ENCODE measurements at places on chromosomes 4 and X.

- no peaks in the 10 kb centered on the region for H3K4me1 ChIP-seq
- H3K27me3 ChIP-seq, result no peaks in the 10 kb centered on the region
- no peak for DNase-seq
- no peak overlapping the region for H3K27ac ChIP-seq
Observed at GRCh38 chrX:20571611-20572010, 304.9 kb upstream of the RPS6KA3 start.

DNA sequence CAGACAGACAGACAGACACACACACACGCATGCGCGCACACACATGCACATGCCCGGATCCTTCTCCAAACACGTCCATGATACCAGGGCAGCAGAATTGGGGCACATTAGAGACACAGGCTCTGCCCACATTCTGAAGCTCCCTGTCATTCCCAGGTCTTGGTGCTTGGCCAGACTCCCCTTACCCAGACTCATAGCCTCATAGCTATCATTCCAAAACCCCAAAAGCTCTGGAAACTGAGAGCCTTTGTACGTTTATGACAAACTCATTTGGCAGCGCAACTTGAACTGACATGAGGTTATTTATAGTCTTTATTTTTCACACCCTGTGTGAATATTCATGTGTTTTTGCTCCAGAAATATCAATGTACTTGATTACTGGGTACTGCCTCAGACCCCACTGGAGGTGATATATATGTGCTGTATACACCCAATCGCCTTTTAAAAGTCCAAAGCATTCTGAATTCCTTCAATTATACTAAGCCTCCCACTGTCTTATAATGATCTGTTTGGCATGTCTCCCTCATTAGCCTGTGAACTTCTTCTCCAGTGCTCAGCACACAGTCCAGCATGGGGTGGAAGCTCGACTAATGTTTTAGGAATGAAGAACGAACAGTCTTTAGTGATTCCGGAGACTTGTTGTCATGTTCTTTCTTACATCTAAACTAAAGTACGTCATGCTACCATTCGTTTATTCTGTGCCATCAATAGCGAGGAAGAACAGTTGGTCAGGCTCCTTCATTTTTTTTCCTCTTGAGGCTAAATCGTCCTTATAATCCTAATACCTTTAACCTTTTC is 45.0 kb downstream of the RTL9 start:
- no peak overlapping the region for H3K27ac ChIP-seq
- H3K27me3 ChIP-seq, result no peaks in the 10 kb centered on the region
- no peaks in the 10 kb centered on the region for H3K4me1 ChIP-seq
- H3K36me3 ChIP-seq, result no peaks in the 10 kb centered on the region
- H3K4me3 ChIP-seq, result no peak overlapping the region

GRCh38 chr4:182190306-182190705 is 52.9 kb upstream of the TENM3 start:
- H3K27ac ChIP-seq, result no peak overlapping the region
- H3K4me3 ChIP-seq, result no peak overlapping the region
- no peaks in the 10 kb centered on the region for H3K36me3 ChIP-seq

- no peaks in the 10 kb centered on the region for H3K4me1 ChIP-seq
- no peak overlapping the region for H3K27ac ChIP-seq
- H3K27me3 ChIP-seq, result no peaks in the 10 kb centered on the region
- peaks cover 7% of the 10 kb centered on the region for H3K36me3 ChIP-seq
- H3K4me3 ChIP-seq, result no peak overlapping the region
- DNase-seq, result no peak
Observed at GRCh38 chr4:16197876-16198665, 28.2 kb downstream of the TAPT1 start.

- H3K4me1 ChIP-seq, result no peaks in the 10 kb centered on the region
- DNase-seq, result no peak
- no peaks in the 10 kb centered on the region for H3K36me3 ChIP-seq
- no peaks in the 10 kb centered on the region for H3K27me3 ChIP-seq
Observed at GRCh38 chrX:153681175-153681574, 6.6 kb upstream of the SLC6A8 start.

DNA sequence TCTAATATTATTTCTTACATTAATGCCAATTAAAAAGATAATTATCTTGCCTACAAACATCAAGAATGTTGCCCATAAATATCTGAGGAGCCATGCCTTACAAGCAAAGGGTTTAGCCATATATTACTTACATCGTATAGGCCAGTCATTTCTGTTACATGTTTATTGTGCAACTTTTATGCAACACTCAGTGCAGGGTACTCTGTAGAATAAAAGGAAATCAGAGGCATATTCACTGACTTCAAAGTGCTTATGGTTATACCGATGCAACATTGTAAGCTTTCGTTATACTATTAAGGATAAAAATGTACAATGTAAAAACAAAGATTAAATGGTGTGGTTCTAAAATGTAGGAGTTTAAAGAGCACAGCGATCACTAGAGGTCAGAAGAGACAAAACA is 315.9 kb downstream of the PCDH10 start:
- H3K4me1 ChIP-seq, result no peaks in the 10 kb centered on the region
- H3K4me3 ChIP-seq, result no peak overlapping the region
- no peak overlapping the region for H3K27ac ChIP-seq
- no peak for DNase-seq
- no peaks in the 10 kb centered on the region for H3K27me3 ChIP-seq

DNA sequence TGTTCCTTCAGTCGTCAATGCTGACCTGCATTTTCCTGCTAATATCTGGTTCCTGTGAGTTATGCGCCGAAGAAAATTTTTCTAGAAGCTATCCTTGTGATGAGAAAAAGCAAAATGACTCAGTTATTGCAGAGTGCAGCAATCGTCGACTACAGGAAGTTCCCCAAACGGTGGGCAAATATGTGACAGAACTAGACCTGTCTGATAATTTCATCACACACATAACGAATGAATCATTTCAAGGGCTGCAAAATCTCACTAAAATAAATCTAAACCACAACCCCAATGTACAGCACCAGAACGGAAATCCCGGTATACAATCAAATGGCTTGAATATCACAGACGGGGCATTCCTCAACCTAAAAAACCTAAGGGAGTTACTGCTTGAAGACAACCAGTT is 12.6 kb downstream of the TLR8 start:
- H3K27ac ChIP-seq, result no peak overlapping the region
- H3K4me3 ChIP-seq, result no peak overlapping the region
- no peaks in the 10 kb centered on the region for H3K4me1 ChIP-seq

GRCh38 chrX:53717205-53717604 is 30.7 kb upstream of the HUWE1 start:
- H3K27ac ChIP-seq, result peak overlapping the region; percentile 83
- no peak overlapping the region for H3K4me3 ChIP-seq
- H3K36me3 ChIP-seq, result no peaks in the 10 kb centered on the region

- H3K36me3 ChIP-seq, result no peaks in the 10 kb centered on the region
- no peaks in the 10 kb centered on the region for H3K4me1 ChIP-seq
- no peak for DNase-seq
- H3K4me3 ChIP-seq, result no peak overlapping the region
- no peak overlapping the region for H3K27ac ChIP-seq
Observed at GRCh38 chr4:99998062-99998867, 48.2 kb upstream of the H2AZ1 start.

- H3K4me1 ChIP-seq, result no peaks in the 10 kb centered on the region
- no peaks in the 10 kb centered on the region for H3K27me3 ChIP-seq
- no peaks in the 10 kb centered on the region for H3K36me3 ChIP-seq
- peak overlapping the region; percentile 77 for H3K27ac ChIP-seq
Observed at GRCh38 chrX:101931136-101931487, 715 bp downstream of the ZMAT1 start.

DNA sequence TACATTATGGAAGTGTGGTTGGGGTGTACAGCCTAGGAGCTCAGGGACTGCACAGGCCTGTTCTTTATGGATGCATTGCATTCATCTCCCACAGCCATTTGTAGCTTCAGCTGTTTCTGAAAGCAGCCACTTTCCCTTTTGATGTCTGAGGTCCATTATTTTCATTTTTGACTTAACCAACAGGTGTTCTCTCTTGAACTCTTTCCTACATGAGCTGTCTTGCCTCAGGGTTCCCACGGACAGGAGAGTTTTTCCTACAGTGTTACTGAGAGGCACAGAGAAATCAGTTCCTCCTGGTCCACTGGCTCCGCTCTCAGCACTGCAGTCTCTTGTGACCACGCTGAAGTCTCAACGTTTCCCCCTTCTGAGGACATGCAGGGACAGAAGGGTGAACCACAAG is 87.2 kb downstream of the RASL11B start:
- no peaks in the 10 kb centered on the region for H3K4me1 ChIP-seq
- H3K27me3 ChIP-seq, result no peaks in the 10 kb centered on the region
- no peak overlapping the region for H3K4me3 ChIP-seq
- no peaks in the 10 kb centered on the region for H3K36me3 ChIP-seq

DNA sequence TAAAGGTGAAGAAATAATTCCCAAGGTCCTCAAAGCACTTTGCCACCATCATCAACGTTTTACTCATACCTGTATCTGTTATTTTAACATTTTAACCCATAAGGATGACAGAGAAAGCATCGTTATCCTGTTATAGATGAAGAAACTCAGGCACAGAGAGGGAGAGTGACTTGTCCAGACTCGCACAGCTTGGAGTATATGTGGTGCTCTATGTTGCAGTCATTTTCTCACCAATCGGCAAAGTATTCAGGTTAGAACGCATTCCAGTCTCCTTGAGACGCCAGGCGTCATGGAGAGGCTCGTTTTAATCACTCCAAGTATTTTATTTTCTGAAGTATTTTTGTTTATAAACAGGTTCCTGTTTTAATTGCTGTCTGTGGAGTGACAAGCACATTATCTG is 73.5 kb downstream of the IRF2 start:
- H3K27ac ChIP-seq, result no peak overlapping the region
- no peak for DNase-seq
- H3K27me3 ChIP-seq, result no peaks in the 10 kb centered on the region
- H3K4me3 ChIP-seq, result no peak overlapping the region

GRCh38 chrX:122584981-122585380 is 599.1 kb upstream of the GRIA3 start:
- no peak overlapping the region for H3K4me3 ChIP-seq
- no peak for DNase-seq
- no peaks in the 10 kb centered on the region for H3K36me3 ChIP-seq
- H3K27ac ChIP-seq, result no peak overlapping the region
- H3K27me3 ChIP-seq, result no peaks in the 10 kb centered on the region

- no peak overlapping the region for H3K27ac ChIP-seq
- H3K4me1 ChIP-seq, result no peaks in the 10 kb centered on the region
- no peak for DNase-seq
- H3K4me3 ChIP-seq, result no peak overlapping the region
- no peaks in the 10 kb centered on the region for H3K27me3 ChIP-seq
- no peaks in the 10 kb centered on the region for H3K36me3 ChIP-seq
Observed at GRCh38 chr4:37023996-37024395, 220.5 kb upstream of the NWD2 start.

GRCh38 chrX:155968326-155968661 is 29.2 kb upstream of the IL9R start:
- no peaks in the 10 kb centered on the region for H3K36me3 ChIP-seq
- H3K4me3 ChIP-seq, result no peak overlapping the region

DNA sequence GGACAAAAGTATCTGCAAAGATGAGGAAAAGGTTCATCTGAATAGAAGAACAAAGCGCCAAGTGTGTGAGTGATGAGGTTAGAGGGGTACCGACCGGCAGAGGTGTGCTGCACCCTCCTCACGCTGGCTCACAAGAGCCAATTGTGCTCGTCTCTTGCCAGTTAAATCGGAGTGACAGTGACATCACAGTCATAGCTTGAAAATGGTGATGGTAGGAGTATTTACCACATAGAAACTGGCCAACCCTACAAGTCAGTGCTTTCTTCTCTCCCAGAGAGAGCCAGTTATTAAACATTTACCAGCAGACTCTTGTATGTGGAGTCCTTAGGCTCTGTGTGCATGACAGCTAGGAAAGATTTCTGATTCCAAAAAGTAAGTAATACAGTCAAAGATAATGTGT is 32.4 kb downstream of the CLDN22 start:
- DNase-seq, result no peak
- no peaks in the 10 kb centered on the region for H3K27me3 ChIP-seq
- no peaks in the 10 kb centered on the region for H3K36me3 ChIP-seq

GRCh38 chr4:67883458-67883857 is 344 bp downstream of the TMPRSS11D start:
- no peaks in the 10 kb centered on the region for H3K4me1 ChIP-seq
- H3K36me3 ChIP-seq, result no peaks in the 10 kb centered on the region
- H3K27ac ChIP-seq, result no peak overlapping the region
- H3K27me3 ChIP-seq, result no peaks in the 10 kb centered on the region
- DNase-seq, result no peak

DNA sequence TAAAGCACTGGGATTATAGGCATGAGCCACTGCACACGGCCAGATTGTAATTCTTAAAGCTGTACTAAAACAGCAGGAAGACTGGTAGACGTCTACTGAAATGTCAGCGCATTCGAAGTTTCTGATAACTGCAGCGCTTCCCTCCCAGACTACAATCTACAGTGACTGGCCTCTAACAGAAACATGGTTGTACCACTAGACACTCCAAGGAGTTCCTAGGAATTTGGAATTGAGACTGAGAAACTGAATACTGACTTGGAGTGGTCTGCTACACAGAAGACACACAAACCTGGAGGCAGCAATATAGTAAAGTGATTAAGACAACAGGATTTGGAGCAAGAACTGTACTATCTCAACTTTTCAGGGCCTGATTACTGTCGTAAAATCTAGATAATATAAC is 937 bp downstream of the HELQ start:
- H3K4me1 ChIP-seq, result peaks cover 10% of the 10 kb centered on the region
- peak overlapping the region; percentile 99 for H3K27ac ChIP-seq
- H3K36me3 ChIP-seq, result peaks cover 14% of the 10 kb centered on the region
- H3K4me3 ChIP-seq, result peak overlapping the region; percentile 92

DNA sequence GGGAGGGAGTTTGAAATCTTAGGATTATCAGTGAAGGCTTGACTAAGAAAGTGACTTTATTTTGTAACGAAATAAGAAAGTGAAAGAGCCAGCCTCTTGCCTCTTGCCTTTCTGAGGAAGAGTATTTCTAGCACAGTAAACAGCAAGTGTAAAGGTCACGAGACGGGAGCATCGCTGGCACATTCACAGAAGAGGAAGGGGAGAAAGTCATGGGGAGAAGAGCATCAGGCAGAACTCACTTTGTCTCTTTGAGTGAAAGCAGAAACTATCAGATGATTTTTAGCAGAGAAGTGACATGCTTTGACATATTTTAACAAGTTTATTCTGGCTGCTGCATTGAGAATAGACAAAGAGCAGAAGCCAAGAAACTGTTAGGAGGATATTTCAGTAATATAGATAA is 313.8 kb downstream of the CAMK2D start:
- H3K4me3 ChIP-seq, result no peak overlapping the region
- no peaks in the 10 kb centered on the region for H3K4me1 ChIP-seq
- no peak for DNase-seq
- H3K27me3 ChIP-seq, result no peaks in the 10 kb centered on the region

DNA sequence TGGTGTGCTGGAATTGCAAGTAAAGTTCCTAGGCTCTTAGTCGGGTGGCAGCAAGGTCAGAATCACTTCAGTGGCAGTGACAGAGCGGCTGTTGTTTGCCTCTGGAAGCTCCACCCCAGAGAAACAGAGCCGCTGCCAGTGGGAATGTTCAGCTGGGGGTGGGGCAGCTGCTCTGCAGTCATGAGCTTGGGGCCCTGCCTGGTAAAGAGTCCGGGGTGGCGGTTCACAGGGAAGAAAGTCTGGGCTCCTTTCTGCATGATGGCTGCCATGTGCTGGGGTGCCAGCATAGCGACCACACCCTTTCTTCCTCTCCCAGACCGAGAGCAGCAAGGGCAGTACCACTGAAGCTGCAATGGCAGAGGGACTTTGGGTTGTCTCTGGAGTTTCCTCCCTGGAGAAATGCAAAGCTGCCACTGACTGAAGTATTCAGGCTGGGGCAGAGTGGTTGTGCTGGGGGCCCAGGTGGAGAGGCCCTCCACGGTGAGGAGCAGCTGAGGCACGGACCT is 108.8 kb upstream of the CENPE start:
- DNase-seq, result no peak
- H3K27ac ChIP-seq, result no peak overlapping the region
- H3K4me1 ChIP-seq, result no peaks in the 10 kb centered on the region
- H3K36me3 ChIP-seq, result no peaks in the 10 kb centered on the region
- H3K4me3 ChIP-seq, result no peak overlapping the region
- H3K27me3 ChIP-seq, result no peaks in the 10 kb centered on the region
